Colonic mucosa (tissue), 4 donors: ENCODE measurements at places on chromosomes 5 and 9. TPM values are rescaled to one million over a fixed set of nuclear protein-coding genes. Genes with fewer than 3 reads are reported as not detected.

DNA sequence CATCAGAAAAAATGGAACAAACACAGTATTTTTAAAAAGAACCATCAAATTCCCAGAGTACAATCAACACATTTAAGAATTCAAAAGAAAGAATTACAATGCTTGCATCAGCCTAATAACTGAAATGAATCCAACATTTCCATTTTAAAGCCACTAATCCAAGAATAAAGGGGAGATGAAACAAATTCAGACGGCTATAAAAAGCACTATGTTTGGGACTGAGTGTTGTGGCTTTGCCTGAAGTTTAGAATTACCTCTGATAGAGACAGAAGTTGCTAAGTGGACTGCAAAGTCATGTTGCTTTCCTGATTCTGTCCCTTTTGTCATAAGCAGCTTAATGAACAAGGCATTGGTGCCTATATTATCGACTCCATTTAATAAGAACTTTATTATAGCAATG lies 135.4 kb upstream of the RGMB start:
- no peak for DNase-seq

DNA sequence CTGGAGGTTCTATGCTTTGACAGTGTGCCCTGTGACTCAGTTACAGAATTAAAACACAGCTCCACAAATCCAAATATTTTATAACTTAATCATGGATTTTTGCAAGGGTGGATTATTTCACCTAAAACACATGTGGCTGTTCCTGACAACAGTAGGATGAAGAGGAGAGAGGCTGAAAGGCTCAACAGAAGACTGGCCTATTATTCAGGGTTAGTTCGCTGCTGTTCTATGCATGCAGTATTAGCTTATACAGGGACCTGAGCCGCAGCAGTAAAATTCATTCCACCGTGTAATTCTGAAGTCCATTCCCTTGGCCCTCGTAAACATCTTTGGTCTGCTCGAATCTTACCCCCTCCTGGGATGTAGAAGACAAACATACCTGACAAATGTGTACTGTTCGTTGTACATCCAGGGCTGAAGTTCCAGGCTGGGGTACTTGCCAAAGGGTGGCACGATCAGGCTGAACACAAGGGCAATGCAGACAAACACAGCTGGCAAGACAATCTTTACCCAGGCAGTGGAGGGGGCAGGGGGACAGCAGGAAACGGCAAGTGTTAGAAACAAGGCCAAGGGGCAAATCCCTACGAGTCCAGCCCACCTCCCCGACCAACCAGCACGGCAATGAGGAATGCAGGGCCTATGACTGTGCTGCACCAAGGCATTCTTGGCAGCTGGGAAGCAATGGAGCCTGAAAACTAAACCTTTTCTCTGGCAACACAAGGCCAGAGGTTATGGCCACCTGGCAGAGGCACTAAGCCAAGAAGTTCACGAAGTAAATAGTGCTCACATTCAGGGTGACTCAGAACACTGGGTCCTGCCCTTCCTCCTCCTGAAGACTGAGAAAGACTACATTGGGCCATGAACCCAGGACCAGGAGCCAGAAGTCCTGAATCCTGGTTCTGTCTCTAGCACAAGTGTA lies 46.8 kb downstream of the NIPSNAP3B start:
- peak; percentile 50 for DNase-seq

DNA sequence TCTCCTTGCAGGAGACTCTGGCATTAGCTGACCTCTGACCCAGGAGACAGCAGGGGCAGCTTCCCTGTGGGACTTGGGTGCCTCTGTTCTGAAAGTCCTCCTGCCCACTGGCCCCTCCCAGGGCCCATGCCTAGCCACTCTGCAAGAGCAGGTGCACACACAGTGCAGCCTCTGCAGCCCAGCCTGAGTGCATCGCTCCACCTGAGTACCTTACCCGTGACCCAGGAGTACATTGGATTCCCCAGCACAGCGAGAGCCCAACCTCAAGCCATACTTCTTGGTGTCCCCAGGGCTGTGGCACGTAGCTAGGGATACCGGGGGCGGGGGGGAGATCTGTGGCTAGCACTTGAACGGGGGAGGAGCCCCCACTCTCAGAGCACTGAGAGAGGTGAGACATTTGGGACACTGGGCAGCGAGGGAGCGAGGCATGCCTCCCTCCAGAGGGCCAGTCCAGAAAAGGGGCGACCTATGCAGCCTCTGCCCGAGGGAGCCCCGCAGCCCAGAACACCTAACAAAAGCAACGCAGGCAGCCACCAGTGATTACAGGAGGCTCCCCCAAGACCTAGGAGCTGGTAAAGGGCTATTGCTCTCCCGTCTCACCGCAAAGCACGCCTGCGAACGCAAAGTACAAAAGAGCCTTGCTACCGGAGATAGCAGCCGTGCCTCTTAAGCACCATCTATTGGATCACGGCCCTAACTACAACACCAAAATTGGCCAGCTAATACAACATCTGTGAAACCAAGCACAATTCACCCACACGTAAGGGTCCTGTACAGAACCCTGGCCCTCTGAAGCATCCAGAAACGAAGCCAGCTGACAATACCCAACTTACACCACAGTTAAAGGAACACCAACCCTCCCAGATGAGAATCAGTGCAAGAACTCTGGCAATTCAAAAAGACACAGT lies 826 bp upstream of the PRDM9 start:
- no peak for DNase-seq

MELK gene
- 39.8 TPM for total RNA-seq

LURAP1L gene
- total RNA-seq = 42.5 TPM

C5orf58 gene
- total RNA-seq = not detected

GRCh38 chr5:73727470-73727869 lies 101.5 kb downstream of the ARHGEF28 start:
- no peak for DNase-seq

GRCh38 chr9:130454096-130454811 lies 9.5 kb downstream of the ASS1 start:
- DNase-seq = no peak

DNA sequence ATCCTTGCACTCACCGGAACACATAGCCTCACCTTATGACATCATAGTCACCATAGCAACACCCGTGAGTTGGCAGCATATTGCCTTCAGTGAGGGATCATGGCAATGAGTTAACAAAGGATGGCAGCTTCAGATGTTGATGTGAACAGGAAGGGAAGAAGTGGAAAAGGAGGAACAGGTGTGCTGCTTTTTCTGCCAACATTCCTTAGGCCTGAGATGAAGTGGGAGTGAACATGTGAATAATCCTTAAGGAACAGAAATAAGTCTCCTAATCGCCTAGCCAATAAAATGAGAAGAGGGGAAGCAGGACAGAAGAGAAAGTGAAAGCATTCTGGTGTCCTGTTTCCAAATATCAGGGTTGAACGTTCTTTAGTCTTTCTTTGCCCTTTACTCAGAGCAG lies 360.0 kb downstream of the BRINP1 start:
- DNase-seq = no peak

NUTM2F gene
- total RNA-seq = not detected

DNA sequence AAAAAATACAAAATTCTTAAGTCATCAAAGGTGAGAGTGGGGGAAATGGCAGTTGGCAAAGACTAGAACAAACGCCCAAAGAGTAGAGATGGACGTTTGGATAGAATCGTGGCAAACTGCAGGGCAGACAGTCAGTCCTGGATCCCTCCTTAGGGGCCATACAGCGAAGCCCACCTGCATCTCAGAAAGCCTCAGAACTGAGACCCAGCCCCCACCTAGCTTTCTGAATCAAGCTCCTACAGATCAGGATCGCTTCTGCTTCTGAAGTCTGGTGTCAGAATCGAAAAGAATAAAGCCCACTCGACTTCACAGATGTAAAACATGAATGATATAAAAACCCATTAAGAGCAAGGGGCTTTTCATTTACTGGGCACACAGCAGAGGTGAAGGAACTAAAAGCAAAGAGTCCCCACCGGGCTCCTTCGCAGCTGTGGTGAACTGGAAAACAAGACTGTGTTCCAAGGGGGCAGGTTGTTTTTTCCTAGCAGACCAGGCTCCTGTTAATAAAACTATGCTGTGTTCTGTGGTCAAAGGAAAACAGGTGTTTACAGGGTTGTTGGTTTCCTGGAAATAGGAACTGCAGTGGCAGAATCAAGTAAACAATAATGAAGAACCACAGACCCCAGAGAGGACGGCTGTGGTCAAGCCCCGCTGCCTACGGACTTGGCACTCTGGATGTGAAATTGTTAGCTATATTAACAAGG lies 91.8 kb downstream of the TLE1 start:
- no peak for DNase-seq

SPACA9 gene
- 2.7 TPM for total RNA-seq

DNA sequence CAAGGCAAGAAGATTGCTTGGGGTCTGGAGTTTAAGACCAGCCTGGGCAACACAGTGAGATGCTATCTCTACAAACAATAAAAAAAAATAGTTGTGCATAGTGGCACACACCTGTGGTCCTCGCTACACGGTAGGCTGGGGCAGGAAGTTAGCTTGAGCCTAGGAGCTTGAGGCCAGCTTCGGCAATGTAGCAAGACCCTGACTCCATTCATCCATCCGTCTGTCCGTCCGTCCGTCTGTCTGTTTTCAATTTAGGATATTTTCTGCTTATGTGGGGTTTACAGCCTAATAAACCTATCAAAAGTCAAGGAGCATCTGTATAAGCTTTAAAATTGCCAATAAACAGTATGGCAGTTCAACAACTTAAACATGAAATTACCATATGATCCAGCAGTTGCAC lies 19.7 kb downstream of the HMGCR start:
- no peak for DNase-seq

ZNF483 gene
- total RNA-seq = 2.8 TPM

- peak; percentile 45 for DNase-seq
These were observed 417 bp downstream of the SRD5A1 start for GRCh38 chr5:6633469-6634245.

SPATA31A5 gene
- not detected for total RNA-seq
